AG09309 (cell line): ENCODE measurements at places on chromosomes 1 and 21.

DNA sequence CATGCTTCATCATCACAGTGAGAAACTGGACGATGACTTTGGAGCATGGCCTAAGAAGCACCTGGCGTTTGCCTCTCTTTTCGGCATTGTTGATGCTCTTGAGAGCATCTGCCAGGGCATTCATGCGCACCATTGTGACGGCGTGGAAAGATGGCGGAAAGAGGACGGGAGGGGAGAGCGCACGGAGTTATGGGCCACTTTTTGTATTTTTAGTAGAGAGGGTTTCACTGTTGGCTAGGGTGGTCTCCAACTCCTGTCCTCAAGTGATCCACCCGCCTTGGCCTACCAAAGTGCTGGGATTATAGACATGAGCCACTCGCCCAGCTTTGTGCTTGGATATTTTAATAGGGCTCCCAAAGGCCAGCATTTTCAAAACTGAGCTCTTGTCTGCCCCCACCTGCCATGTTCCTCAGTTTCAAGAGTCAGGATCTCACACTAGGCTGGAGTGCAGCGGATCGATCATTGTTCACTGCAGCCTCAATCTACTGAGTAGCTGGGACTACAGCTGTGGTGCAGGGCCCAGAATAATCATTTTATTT, 5.3 kb downstream of the RPS8 start:
- no peak for DNase-seq

- DNase-seq = no peak
Measured at GRCh38 chr1:14881775-14882672, 271.5 kb upstream of the TMEM51 start.

DNA sequence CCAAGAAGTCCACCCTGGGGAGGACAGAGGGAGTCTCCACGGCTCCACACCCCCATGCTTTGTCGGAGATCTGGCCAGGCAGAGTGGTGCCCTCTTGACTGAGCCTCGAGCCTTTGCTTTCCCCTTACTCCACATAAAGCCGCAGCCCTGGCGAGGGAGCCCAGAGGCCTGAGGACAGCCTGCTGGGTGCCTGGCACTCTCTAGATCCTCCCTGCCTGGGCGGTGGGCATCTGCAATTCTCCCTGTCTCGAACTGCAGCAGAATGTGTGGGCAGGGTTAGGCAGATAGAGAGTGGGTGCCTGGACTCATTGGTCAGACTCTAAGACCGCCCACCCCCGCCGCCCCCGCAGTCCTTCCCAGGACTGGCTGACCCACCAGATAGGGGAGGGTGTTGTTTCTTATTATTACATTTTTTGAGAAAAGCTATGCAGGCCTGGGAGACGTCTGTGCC, 13.9 kb downstream of the EPHX1 start:
- DNase-seq = no peak

GRCh38 chr21:27077501-27077900, 110.6 kb upstream of the ADAMTS5 start:
- DNase-seq = peak; percentile 23

GRCh38 chr1:204350857-204351573, 8.7 kb downstream of the PLEKHA6 start:
- no peak for DNase-seq

GRCh38 chr1:24752305-24752704, 7.1 kb downstream of the CLIC4 start:
- DNase-seq = no peak

DNA sequence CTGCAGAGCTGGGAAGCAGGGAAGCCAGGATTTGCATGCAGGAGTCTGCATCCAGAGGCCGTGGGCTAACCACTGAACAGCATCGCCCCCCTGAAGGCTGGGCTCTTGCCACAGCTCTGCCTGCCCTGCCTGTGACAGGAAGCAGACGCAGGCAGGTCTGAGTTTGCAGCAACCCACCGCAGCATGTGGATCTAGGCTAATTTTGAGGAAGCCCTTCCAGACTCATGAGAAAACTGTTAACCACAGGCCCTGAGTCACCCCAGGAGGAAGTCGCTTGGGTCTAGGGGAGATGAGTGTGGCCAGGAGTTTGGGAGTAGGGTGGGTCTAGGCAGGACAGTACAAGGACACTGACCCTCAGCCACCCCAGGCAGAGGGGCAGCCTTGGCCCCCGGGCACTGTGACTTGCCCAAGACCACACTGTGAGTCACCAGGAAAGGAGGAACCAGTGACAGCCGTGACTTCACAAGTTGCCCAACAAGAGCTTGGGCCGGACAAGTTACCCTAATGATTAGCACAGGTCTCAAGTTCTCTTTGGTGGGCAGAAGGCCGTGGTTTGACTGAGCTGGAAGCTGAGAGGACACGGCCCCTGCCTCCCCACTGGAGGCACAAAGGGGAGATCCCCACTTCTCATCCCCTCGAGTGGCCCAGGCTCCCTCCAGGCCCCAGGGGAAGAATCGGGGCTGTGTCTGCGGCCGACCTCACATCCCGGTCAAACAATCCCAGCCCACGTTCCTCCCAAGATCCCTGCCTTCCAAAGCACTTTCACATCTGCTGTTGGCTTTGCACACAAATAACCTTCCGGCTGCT, 826 bp downstream of the LAPTM5 start:
- peak; percentile 57 for DNase-seq

DNA sequence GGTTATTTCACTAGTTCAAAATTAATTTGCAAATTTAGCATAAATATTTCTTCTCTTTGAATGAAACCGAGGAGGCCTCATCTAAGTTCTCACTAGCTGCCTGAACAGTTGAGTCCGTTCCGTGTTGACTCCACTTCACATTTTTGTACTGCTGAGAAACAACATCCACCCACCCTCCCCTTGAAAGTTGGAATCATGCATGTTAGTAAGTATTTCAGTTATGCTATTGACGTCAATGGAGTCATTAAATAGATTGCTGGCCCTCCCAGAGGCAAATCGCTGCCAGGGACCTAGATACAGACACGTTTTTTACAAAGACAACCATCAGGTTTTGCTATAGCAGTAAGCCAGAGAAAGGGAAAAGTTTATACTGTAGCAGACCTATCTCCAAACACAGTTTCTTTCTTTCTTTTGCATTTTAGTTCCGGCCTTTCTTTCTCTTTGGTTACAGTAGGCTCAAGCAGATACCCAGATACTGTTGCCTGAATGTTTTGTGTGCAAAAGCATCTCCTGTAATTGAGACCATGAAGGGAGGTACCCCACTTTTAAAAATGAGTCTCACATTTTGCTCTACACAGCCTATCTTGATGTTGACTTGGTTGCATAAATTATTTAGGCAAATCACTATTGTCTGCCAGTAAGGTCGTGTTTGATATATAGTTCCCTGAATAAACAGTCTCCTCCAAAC, 262.6 kb upstream of the SGIP1 start:
- DNase-seq = peak; percentile 99

DNA sequence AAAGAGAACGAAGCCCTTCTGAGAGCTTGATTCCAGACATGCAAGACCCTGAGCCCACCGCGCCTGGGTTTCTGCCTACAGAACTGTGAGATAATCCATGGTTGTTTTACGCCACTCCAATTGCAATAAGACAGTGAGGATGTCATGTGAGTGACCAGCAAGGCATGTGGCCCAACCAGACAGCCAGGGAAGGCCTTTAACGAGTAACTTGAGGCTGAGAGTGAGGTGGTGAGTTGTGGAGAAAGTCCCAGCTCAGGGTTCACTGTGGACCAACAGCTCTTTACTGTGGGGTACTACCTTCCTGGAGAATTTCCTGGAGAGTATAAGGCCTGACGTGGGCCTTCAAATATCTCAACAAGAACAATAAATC, 153.9 kb downstream of the ETS2 start:
- no peak for DNase-seq

- no peak for DNase-seq
Measured at GRCh38 chr21:36926989-36927718, 39.3 kb downstream of the HLCS start.

DNA sequence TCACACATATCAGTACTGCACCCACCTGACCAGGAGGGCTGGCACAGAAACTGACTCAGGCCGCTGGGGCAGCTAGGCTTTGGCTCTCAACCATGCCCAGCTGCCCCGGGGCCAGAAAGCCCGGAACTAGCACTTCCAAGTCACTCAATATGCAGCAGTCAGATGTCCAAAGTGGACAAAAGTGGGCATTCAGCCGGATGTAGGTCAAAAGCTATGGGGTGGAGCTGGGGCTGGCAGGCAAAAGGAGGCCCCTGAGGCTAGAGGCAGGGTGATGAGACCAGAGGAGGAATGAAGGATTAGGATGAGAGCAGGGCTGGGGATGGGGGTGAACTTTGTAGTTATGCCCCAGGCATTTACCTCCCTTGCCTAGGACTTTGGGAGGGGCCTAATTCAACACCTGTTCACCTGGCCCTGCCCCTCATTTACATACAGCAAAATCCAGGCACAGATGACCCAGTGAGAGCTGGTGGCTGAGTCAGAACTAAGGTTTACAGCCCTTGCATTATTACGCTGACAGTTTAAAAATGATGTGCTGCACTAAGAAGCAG, 30.7 kb upstream of the EDN2 start:
- DNase-seq = no peak

GRCh38 chr1:33010932-33011731, 25.6 kb downstream of the AK2 start:
- peak; percentile 23 for DNase-seq

- DNase-seq = no peak
Measured at GRCh38 chr1:61426885-61427284, 298.1 kb downstream of the TM2D1 start.

- peak; percentile 2 for DNase-seq
Measured at GRCh38 chr1:90721210-90722194, 4.4 kb upstream of the BARHL2 start.

- no peak for DNase-seq
Measured at GRCh38 chr1:84254703-84255238, 46.7 kb upstream of the SAMD13 start.

- peak; percentile 18 for DNase-seq
Measured at GRCh38 chr1:6960291-6960811, 175.1 kb downstream of the CAMTA1 start.

- DNase-seq = no peak
Measured at GRCh38 chr1:56570924-56571372, 8.4 kb downstream of the PLPP3 start.

DNA sequence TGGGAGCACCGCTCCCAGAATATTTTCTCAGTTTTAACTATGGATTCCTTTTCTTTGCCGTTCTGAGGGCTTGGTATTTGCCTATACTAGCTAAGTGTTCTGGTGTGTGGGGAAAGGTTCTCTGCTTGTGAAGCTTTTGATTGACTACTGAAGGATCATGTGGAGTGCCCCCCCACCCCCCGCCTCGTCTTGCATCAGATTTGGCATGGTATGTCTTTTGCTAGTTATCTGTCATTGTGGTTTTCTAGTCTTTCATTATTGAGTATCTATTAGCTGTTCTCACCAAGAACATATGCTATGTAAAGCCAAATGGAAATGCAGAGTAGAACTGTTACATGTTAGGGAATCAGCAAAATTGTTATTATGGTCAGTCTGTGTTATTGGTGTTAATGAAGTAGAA, 58.3 kb downstream of the MACF1 start:
- DNase-seq = no peak

DNA sequence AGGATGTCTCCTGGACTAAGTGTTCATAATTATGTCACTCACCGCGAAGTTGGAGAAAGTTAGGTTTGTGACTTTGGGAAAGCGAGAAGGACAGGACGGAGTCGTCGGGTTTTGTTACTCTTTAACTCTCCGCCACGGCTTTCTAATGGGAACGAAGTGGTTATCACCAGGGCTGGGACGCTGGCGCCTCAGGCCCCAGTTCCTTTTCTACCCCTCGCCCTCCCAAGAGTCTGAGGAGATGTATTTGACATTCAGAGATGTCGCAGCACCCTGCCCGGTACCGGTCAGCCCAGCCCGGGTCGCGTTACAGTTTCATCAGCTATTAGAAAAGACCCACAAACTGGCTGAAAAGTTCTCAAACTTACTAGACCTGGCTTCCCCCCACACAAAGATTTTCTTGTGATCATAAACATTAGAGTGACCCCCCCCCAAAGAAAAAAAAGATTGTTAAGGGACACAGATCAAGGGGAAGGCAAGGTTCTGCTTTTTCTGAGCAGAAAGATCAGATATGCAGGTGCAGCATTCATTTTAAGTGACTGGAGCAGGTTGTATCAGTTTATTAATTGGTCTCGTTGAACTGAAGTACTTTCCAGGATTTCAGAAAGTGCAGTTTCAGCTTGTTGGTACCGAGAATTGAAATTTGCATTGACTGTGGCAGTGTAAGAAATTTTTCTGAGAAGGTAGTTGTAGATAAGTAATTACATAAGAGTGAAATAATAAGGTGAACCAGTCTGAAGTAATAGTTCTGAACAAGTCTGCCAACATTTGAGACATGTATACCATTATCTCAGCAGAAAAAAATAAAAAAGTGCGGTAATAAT, 859 bp upstream of the ZBTB18 start:
- DNase-seq = no peak

GRCh38 chr1:72357411-72357810, 75.1 kb upstream of the NEGR1 start:
- peak; percentile 25 for DNase-seq

GRCh38 chr1:54888080-54888733, 1.2 kb upstream of the DHCR24 start:
- DNase-seq = no peak

DNA sequence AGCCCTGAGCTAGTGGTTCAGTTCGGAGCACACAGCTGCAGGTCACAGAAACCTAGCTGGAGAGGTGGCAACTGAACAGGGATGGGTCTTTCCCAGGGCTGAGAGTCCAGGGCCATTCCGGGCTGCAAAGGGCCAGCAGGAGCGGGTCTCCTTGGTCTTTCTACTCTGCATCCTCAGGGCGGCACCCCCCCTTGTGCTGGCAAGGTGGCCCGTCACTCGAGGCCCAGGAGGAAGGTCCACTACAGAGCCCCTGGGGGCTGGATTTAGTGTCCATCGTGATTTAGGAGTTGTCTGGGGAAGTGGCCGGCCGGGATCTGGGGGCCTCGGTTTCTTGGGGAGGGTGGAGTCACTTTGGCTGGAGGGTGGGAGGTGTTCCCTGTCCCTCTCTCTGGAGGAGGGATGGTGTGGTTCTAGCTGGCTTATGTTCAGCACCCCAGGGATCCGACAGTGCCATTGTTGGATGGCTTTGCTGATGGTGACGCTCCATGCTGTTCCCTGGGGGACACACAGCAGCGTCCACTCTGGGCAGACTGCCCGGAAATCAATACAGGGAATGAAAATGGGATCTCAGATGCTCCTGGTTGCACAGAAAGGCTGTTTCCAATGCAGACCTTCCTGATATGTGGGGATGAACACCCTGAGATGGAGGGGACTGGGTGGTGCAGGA, 64.4 kb downstream of the UMODL1 start:
- DNase-seq = no peak

DNA sequence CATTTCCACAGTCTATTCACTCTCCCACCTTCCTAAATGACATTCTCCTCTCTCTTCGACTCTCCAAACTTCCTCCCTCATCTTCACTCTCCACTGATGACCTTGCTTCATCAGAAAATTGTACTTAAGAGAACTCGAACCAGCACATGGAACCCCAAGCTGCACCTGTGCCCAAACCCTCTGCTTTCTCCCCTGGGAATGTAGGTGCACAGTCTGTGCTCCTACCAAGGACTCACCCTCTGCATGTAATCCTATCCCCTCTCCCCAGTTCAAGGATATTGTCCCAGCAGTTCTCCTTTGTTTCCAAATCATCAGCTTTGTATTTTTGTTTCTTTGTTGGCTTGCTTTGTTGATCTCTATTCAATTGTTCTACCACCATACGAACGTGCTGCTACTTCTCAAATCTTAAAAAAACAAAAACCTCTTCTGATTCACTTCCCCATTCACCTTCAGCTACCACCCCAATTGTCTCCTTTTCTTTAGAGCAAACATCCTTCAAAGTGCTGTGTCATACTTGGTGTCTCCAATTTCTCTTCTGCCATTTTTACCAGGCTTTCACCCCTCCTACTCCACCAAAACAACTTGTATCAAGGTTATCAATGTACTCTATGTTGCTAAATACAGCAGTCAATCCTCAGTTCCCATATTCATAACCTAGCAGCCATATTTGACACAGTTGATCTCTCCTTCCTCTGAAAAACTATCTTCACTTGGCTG, 26.8 kb downstream of the RAB3B start:
- DNase-seq = no peak
